ENCODE measurements at places on chromosomes 6 and 20.
A peak's percentile ranks its signal among the peaks of the same experiment; 100 is the strongest.

DNA sequence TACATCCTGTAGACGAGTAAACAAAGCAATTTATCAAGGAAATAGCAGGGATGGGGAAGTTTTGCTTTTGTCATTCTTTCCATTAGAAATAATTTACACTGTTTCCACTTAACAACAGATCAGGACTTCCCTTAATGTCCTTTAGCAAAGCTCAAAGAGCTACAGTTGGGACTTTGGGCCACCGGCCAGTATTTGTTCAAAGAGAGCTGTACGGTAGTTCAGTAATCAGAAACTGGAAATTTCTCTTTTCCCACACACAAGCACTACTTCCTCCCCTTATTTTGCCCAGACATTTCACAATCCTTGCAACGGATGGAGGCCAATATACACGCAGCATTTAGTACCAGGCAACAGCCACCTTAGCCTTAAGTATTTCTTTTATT is 12.1 kb upstream of the HINT3 start:
- no peak for DNase-seq

- no peak for DNase-seq
These were observed 70.9 kb downstream of the SASH1 start for GRCh38 chr6:148413321-148414091.

GRCh38 chr6:104521176-104521575 is 338.5 kb downstream of the HACE1 start:
- DNase-seq = no peak

GRCh38 chr6:131262060-131262459 is 126.8 kb downstream of the AKAP7 start:
- no peak for DNase-seq

GRCh38 chr20:52959125-52959524 is 13.0 kb upstream of the TSHZ2 start:
- no peak for DNase-seq

- DNase-seq = no peak
These were observed 115.2 kb downstream of the PAX1 start for GRCh38 chr20:21820688-21821087.

GRCh38 chr6:146962329-146962728 is 241.9 kb upstream of the STXBP5 start:
- no peak for DNase-seq

- DNase-seq = peak; percentile 78
These were observed 118.0 kb downstream of the HFE start for GRCh38 chr6:26205161-26205624.

DNA sequence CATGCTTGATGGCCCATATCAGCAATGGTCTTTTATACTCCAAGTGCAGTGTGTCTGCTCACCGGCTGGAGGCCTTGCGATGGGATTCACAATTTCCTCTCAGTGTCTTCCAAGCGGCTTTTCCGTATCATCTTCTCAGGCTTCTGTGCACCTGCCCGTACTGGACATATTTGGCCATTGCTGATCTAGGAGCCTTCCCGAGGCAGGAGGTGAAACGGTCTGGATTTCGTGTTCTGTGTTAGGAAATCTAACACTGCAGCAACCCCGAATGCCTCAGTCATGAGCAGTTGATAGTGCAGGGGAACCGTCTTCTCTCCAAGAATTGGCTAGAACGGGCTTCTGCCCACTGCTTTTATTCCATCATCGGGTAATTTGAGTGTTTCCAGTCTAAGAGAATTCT is 60.5 kb downstream of the PPP1R14C start:
- peak; percentile 14 for DNase-seq

DNA sequence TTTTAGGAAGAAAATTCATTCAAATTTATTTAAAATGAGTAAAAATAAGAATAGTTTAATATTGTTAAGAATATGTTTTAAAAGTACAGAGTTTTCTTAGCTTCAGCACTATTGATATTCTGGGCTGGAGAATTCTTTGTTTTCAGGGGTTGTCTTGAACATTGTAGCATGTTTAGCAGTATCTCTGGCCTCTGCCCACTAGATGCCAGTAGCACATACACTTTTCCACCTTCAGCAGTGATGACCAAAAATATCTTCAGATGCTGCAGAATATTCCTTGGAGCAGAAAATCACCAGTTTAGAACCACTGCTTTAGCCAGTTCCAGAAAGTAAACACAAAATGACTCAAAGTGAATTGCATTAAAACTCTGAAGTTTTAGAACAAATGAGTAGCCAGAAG is 19.4 kb upstream of the SDHAF4 start:
- peak; percentile 56 for DNase-seq

All from NCI-H526 treated with DMSO at 0.1 percent for 48 hours (cell line).